ENCODE measurements at places on chromosomes 6 and 20.

DNA sequence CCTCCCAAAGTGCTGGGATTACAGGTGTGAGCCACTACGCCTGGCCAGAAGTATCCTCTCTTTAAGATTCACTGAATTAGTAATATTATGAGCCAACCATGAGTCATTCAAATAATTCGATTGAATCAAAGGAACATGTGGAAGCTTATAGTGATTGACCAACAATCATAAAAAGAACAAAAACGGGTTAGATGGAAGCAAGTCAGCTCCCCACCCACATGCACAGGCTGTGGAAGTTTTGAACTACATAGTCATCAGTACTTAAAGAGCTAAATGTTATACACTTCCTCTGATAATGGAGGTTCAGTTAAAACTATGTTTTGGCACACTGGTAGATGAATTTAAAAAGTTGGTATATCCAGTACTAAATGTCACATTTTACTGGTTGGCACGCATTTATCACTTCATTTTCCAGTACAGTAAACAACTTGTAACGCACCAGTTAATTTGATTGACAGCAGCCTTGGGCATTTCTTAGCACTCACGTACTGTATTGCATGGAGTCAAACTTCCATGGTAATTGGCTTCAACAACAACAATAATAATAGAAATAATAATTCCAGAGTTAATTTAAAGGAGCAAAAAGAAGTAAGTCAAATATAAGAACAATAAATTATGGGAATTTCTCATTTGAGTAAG lies 1107.3 kb upstream of the MAP3K7 start:
- no peak for DNase-seq

- DNase-seq: no peak
These were observed 4.9 kb downstream of the POLR1C start for GRCh38 chr6:43521836-43522235.

DNA sequence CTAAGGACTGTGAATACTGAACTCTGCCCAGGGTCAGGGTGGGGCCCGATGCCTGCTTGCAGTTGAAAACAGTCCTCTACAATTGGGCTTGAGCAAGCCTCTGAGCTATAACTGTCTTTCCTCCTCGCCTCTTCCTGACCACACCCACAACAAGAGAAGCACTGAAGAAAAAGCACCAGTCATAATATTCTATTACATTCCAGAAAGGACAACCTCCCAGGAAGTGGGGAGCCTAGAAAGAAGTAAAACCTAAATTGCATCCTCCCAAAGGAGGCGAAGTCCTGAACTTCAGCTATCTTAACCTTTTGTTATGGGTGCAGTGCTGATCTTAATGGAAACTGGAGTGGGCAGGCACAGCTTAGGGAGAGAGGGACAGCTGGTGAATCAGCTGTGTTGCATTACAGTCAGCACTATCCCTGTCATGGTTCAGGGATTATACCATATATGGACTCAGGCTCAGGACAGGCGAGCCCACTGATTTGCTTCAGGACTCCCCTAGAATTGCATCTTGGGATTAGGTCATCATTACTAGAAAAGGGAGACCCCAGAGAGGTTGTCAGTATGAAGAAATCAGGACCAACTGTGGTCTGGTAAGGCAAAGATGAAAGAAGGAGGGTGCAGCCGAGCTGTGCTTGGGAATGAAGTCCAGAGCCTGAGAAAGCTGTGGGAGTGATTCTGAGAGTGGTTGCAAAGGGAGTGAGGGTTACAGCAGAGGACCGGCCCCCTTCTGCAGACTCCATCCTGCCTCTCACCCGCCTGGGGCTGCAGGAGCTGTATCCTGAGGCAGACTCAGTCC lies 18.3 kb upstream of the TRAM2 start:
- DNase-seq: no peak

- DNase-seq: no peak
These were observed 50.7 kb downstream of the CTCFL start for GRCh38 chr20:57474205-57474604.

DNA sequence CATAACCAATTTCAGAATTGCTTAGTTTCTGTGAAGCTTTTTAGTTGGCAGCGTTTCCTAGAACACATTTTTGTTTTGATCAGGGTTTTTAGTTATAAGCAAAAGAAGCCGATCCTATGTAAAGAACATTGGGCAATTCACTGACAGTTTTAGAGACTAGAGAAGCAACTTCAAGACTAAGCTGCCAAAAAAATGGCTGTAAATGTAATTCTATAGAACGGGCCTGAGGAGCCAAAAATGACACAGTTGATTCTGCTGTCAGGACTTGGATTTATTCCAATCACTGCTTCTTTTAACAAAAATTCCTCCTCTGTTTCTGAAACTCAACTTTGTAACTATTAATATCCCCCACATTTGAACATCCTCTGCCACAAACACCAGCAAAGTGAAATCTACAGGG lies 236.0 kb upstream of the EYS start:
- DNase-seq: no peak

GRCh38 chr6:123668965-123669591 lies 32.3 kb upstream of the TRDN start:
- DNase-seq: no peak

- peak; percentile 50 for DNase-seq
These were observed 14.8 kb downstream of the HEY2 start for GRCh38 chr6:125764121-125764671.

GRCh38 chr6:157481865-157482249 lies 100.9 kb downstream of the ZDHHC14 start:
- no peak for DNase-seq

GRCh38 chr20:58447511-58448391 lies 58.7 kb downstream of the VAPB start:
- peak; percentile 36 for DNase-seq

DNA sequence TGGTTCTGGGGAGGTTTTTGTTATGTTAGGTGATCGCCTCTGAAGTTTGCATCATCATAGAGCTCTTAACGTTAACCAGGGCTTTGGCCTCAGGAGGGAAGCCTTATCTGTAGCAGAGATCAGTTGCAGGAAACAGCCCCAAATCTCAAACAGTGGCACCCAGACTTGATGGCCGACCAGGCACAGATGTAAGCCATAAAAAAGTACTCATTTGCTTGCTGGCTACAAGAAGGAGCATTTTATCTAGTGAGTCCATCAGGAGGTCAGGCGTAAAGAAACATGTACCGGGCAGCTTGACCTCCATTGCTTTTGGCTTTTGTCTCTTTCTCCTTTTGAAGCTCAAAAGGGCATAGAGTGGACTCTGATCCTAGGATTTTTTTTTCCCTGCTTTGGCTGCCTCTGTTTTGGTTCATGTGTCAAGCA lies 122.3 kb downstream of the CCDC170 start:
- no peak for DNase-seq

DNA sequence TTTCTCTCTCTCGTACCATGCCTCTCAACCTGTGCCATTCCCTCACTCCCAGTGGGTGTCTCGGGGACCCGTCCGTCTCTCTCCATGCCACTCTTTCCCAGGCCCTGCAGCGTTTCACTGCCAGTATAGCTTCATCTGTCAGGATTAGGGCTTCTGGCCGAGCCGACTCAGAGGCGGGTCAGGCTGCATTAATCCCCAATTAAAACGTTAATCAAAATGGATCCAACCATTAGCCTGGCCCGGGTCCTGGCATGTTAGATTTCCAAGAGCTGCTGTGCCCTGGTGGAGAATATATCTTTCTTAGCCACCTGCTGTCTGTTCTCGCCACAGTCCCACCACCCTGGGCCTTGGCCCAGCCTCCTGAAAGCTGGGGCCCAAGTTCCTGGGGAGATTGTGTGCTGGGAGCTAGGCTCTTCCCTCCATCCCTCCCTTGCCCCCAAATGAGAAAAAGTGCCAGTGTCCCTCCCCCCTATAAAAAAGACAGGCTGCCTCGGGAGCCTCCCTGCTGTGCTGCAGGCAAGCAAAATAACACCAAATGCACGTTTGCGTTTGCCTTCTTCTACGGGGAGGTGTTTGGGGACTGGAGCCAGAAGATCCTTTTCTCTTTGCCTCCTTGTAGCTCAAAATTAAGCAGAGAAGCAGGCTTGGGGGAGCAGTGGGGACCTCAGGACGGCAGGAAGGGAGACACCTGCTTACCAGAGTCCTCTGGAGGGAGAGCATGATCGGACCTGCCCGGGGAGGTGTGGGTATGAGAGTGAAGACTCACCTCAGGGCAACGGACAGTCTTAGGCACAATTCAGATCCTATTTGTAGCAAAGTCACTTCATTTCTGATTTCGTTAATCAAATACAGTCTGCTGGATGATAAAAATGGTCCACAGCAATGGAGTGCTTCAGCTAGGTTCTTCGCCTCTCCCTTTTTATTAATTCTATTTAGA lies 3.0 kb downstream of the KCNG1 start:
- DNase-seq: no peak

GRCh38 chr20:23296841-23297701 lies 53.5 kb upstream of the NXT1 start:
- no peak for DNase-seq

DNA sequence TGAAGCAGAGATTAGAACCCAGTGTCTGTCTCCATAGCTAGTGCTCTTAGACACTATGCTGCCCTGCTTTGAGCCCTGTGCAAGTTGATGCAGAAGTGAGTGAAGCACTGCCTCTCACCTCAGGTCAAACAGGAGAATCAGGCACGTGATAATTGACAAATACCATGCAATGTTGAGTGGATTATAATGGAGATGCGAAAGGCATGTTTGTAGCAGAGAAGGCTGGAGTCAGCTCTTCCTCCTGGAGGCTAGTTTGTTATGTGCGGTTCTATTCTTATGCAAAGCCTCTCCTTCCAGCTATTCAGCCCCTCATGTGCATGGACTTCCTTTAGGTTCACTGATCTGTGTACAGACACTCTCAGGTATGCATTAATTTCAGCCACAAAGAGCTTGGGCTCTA lies 108.5 kb downstream of the MANEA start:
- DNase-seq: no peak

GRCh38 chr6:133426038-133426437 lies 184.9 kb downstream of the EYA4 start:
- no peak for DNase-seq

DNA sequence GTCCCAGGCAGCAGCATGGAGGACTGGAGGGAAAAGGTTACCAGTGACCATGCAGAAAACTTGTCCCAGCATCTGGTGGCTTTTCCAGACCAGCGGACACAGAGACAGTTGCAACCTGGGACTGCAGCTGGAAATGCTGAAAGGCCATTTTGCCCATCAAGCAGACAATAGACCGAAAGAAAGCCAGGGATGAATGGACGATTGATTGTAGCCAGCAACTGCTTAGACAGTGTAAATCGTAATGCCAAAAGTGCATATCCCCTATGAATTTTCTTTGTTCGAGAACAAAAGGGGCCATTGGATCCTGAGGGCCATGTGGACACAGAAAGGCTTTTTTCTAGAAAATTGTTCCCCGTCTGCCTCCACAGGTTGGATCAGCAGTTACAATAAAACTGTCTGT lies 115.7 kb downstream of the MBOAT1 start:
- no peak for DNase-seq

- DNase-seq: peak; percentile 66
These were observed 57.9 kb downstream of the SNAI1 start for GRCh38 chr20:50040432-50041245.

DNA sequence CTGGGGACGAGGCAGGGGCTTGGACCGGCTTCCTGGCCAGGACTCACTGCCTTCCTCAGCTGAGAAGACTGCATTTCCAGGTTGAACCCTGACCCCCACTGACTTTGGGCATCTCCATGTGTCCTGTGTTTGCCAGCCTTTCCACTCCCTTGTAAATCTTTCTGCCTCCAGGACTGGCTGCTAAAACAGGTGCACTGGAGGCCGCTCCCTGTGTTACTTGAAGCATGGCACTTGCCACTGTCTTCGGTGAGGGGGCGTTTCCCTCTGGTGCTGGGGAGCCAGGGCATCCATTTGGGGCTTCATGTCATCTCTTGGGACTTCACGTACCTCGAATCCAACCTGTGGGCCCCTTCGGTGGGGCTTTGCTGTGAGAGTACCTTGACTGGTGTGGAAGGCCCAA lies 6.7 kb upstream of the RBM38 start:
- no peak for DNase-seq

GRCh38 chr20:35116258-35116657 lies 23.7 kb upstream of the TRPC4AP start:
- no peak for DNase-seq

GRCh38 chr6:100574836-100575235 lies 110.1 kb upstream of the SIM1 start:
- no peak for DNase-seq

DNA sequence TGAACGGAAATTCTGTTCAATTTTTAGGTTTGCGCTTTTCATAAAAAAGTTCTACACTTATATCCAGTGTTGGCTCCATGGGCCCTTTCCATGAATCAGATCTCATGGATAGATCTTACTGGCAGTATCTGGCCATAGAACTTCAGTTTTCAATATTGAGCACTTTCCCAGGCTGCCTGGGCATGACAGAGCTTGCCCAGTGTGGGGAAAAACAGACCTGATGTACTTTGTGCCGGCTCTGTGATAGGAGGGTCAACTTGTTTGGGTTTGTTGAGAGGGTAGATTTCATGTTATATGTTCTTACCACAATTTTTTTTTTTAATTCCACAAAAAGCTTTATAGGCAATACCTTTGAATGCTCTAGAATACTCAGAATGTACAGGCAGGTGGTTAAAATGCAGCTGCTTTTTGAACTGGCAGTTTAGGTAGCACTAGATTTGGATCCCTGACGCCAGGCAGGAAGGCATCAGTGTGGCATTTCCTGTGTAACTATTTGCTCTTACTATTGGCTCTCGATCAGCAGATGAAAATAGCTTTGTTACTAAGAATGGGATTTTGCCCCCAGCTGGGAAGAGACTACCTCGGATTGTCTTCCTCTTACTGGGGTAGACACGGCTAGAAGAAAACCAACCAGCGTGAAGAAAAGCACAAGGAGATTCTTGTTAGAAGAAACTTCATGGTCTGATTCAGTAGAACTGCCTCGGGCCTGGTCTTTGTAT lies 404.9 kb upstream of the SOX4 start:
- no peak for DNase-seq

GRCh38 chr20:17568045-17568788 lies 1.7 kb upstream of the DSTN start:
- DNase-seq: peak; percentile 85

DNA sequence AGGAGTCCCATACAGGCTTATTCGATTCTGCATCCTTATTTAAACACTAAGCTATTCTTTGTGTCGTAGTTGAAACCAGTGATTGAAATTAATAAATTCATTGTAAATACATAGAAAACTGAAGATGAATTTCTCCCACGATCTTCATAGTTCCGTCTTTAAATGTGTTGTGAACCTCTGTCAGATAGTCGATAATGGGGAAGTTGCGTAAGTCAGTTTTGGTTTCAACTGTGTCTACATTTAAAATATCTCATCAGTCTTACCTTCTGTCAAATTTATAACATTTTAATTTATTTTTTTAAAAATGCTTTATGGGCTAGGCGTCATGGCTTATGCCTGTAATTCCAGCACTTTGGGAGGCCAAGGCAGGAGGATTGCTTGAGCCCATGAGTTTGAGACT lies 12.7 kb downstream of the STX11 start:
- DNase-seq: no peak

DNA sequence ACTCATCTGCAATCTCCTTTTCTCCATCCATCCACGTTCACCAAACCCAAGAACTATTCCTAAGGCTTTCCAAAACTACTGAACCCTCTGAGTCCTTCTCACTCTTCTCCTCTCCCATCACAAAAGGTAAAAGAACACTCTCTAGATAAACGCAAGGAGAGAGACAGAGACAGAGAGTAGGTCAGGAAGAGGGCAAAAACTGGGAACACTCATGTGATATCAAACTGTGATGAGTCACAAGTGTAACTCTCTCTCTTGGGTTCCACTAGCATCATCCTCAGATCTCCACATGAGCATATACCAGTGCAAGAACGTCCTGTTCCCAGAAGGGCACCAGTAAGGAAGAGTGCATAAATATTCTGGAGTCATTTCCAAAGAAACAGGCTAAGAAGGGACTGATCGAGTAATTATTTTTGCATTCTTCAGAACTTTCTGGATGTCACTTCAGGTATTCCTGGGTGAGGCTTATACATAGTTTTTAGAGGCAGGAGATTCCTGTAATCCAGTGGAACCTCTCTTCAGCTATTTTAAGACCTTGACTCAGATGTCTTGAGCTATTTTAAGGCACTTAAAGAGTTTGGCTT lies 47.3 kb upstream of the STXBP5 start:
- no peak for DNase-seq
